T-helper 22 cell (primary cell): ENCODE measurements at places on chromosomes 3 and 15.

- DNase-seq, result no peak
Observed at GRCh38 chr15:70121624-70122302, 24.0 kb upstream of the TLE3 start.

GRCh38 chr15:81097890-81098280 is 36.2 kb upstream of the CFAP161 start:
- no peak for DNase-seq

DNA sequence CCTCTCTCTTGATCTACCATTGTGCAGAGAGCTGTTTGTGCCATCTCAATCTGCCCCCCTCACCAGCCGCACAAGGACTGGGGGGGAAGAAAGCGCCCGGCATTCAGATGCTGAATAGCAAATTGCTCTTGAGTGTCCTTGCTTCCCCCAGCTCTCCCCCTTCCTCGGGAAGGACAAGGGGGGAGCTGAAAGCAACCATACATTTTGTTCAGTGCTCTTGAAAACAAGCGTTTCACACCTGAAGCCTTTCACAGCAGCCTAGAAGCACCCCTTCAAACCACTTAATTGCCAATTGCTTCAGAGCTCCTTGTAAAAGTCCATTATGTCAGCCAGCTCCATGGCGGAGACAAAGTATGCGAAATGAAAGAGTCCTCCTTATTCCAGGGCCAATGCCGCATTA is 540.1 kb downstream of the NR2F2 start:
- no peak for DNase-seq

DNA sequence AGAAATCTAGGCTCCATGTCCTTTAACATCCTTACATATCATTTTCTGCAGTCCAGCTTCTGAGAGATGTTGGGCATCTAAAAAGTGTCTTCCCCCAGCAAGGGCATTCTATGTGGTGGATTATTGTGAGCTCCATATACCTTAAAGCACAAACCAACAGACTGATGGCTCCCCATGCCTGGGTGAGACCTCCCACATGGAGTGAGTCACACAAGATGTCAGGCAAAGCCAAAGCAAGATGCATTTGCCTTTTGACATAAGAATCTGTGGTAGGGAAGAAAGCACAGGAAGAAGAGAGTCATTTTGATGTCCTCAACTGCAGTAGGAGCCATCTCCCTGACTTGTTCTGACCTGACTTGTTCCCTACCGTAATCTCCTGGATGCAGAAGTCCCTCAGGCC is 238.7 kb upstream of the EIF1B start:
- no peak for DNase-seq

- DNase-seq, result no peak
Observed at GRCh38 chr3:193894121-193894863, 241.7 kb upstream of the HES1 start.

DNA sequence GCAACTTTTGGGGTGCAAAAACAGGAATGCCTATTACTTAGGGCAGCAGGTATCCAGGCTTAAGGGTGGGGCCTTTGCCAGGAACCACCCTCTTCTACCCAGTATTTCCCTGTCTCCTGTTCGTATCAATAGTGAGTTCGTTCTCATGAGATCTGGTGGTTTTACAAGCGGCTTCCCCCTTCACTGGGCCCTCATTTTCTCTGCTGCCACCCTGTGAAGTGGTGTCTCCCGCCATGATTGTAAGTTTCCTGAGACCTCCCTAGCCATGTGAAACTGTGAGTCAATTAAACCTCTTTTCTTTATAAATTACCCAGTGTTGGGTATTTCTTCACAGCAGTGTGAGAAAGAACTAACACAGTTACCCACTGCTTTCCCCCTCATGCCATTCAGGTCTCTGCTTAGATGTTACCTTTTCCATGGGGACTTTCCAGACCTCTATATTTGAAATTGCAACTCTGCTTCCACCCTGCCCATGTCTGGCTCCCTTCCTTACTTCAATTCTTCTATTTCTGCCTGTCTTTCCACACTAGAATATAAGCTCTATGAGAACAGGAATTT is 23.9 kb upstream of the TRA2B start:
- DNase-seq, result no peak

- DNase-seq, result no peak
Observed at GRCh38 chr3:140251678-140252077, 316.7 kb downstream of the CLSTN2 start.

- no peak for DNase-seq
Observed at GRCh38 chr3:72675243-72675642, 173.0 kb downstream of the SHQ1 start.

DNA sequence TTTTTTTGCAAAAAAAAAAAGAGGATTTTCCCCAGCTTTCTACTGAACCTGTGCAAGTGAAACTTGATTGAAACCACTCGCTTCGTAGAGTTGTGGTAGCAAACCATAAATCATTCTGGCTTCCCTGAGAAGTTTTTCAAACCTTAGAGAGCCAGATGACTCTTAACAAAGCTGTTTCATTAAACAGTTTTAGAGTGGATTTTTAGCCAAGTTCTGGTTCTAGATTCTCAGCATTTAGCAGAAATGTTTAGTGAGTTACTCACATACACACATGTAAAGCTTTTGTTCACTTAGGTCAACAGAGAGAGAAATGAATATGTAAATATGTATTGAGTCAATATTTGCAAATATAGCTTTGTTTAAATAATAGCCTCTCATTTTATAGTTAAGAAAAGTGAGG is 18.1 kb upstream of the CCR9 start:
- no peak for DNase-seq

- DNase-seq, result no peak
Observed at GRCh38 chr15:69159805-69160140, 662 bp upstream of the GLCE start.

DNA sequence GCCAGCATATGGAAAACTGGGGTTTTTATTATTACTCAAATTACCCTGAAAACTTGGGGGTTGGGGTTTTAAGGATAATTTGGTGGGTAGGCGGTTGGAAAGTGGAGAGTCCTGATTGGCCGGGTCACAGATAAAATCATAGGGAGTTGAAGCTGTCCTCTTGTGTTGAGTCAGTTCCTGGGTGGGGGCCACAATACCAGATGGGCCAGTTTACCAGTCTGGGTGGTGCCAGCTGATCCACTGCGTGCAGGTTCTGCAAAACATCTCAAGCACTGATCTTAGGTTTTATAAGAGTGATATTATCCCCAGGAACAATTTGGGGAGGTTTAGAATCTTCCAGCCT is 4.9 kb upstream of the ZNF662 start:
- DNase-seq, result no peak

- DNase-seq, result no peak
Observed at GRCh38 chr3:9208605-9209152, 40.8 kb downstream of the SRGAP3 start.
